ENCODE measurements at places on chromosomes 6 and 20.
A peak's percentile ranks its signal among the peaks of the same experiment; 100 is the strongest.

DNA sequence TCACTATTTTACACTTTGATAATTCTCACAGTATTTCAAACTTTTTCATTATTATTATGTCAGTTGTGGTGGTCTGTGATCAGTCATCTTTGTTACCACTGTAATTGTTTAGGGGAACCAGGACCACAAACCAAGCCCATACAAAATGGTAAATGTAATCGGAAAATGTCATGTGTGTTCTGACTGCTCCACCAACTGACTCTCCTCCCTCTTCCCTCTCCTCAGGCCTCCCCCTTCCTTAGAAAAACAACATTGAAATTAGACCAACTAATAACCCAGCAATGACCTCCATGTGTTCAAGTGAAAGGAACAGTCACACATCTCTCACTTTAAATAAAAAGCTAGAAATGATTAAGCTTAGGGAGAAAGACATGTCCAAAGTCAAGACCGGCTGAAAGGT lies 63.8 kb downstream of the GMDS start:
- DNase-seq, result no peak

DNA sequence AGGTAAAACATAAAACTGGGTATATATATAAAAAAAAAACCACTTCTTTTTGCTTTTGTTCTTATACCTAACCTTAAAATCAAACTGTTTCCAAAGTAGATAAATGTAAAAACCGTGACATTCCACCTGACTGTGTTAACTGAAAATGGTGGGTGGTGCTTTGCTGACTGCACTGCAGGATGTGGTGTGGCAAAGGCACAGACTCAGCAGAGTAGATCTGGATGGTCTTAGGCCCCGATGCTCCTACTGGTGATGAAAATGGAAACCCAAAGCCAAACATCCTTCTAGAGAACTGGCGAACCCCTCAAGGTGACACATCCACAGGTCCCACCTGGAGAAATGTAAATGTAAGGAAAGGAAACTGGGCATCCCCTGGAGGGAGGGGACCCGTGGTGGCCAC lies 8.9 kb downstream of the TGIF2 start:
- DNase-seq, result no peak

DNA sequence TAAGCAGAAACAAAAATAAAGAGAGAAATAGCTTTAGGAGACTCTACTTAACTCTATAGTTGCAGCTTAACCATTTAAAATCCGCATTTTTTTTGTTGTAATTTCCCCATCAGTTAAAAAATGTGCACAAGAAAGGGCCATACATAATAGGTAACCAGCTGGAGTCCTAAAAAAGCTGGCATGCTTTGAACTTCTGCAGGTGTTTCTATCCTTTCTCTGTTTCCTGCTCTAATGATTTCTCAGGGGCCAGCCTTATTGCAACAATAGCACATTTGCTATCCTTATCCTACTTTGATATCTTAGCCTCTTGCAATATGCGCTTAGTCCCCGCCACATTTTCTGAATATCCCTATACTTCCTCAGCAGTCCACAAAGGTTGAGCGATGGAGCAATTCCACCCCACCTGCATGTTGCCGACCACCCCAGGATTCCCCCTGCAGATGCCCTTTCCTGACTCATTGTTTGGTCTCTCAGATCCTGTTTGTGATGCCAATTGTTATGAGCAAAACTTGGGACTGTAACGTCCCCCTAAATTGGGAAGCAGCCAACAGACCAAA lies 48.5 kb downstream of the TRIM27 start:
- no peak for DNase-seq

DNA sequence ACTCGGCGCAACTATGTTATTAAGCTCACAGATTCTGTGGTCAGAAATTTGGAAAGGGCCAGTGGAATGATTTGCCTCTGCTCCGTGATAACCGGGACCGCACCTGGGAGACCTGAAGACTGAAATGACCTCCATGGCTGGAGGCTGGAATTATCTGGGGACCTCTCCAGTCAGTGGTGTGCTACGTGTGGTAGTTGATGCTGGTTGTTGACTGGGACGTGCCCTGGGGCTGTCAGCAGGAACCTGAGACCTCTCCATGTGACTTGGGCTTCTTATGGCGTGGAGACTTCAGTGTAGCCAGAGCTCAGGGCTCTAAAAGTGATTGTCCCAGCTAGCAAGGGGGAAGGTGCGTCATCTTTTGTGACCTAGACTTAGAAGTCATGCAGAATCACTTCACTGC lies 50.3 kb downstream of the CHMP4B start:
- no peak for DNase-seq

- DNase-seq, result no peak
These were observed 1192.4 kb upstream of the CITED2 start for GRCh38 chr6:140566781-140567277.

DNA sequence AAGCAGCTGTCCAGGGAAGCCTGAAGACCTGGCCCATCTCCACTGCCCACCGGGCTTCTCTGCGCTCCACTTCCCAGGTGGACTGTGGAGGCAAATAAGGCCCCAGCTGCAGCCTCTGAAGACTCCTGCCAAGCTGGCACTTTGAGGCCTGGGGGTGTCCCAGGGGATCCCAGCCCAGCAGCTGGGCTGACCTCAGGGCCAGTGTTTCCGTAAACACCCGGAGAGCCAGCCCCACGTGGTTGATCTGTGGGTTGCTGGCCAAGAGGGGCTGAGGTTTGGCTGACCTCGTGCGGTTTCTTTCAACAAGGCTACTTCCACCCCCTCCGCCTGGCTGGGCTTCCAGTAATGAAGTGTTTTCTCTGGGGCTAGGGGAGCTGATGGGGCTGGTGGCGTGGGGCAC lies 12.4 kb upstream of the CCN5 start:
- no peak for DNase-seq

DNA sequence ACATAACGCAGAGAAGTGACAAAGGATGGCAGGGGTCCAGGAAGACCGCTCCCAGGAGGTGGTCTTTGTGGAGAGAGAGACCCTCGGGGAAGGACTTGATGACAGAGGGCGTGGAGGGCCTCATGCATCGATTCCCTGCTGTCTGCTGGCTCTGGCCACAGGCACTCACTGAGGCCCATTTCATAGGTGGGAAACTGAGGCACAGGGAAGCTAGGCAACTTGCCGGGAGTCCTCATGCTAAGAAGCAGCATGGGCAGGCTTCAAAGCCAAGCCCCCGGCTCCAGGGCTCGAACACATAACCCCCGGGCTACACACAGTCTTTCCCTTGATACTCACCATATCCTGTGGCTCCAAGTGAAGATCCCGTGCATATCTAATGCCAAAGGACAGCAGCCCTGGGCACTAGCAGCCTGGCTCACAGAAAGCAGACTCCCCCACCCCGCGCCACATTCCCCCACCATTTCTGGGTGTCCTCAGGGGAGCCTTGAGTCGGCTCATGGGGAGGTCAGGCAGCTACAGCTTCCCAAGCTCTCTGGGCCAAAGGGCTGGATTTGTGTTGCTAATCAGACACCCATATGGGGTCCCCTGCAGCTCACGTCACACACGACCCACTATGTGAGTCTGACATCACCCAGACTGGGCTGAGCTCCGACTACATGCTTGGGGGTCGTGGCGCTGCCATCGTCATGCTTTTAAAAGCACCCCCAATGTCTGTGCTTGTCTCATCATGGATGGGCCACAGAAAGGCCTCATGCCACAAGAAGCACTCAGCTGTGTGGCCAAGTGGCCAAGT lies 130.9 kb upstream of the PMEPA1 start:
- DNase-seq, result no peak

DNA sequence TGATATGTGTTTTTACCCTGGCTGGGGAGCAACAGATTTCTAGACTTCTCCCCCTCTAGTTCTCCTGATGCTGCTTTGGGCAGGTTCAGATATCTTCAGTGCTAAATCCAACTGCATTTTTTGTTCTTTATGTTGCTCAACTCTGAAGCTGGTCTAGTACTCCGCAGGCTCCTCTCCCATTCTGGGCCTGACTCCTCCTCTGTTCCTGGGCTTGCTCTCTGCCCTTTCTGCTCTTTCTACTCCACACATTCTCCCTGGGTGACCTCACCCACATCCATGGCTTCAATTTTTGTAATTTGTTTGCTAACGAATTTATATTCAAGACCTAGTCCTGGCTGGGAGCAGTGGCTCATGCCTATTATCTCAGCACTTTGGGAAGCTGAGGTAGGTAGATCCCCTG lies 6.4 kb downstream of the FYN start:
- DNase-seq, result no peak

DNA sequence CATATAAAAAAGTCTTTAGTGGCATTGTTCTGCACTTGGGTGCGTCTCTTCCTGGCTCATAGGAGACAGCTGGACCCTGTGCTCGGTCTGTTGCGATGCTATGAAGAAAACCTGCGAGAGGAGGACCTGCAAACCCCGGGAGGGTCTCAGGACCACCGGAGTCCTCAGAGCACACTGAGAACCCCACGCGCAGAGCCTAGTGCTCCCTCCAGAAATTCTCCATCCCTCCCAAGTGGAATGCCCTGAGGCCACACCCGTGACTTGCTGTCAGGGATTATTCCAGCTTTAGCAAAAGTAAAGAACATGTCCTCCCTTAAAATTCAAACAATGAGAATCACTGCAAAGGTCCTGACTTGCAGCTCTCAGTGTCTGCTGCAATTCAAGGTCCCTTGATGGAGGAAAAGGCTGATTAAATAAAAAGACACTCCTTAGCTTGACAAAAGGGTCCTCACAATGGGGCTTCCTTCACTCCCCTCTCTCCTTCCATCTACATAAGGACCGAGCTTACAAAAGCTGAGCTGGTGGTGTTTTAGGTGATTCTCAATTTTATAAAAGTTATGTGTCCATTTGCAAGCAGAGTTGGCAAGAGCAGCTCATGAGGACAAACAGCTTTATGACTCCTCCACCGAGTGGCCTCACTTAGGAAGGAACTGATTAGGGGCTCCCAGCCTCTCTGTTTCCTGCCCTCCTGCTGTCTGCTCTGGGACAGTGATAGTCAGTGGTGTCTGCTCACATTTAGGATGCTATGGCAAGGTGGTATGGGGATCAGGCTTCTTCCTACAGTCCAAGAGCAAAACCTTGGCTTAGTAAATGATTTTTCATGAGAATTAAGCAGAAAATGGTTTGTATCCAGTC lies 97.0 kb downstream of the RAMACL start:
- DNase-seq, result no peak

DNA sequence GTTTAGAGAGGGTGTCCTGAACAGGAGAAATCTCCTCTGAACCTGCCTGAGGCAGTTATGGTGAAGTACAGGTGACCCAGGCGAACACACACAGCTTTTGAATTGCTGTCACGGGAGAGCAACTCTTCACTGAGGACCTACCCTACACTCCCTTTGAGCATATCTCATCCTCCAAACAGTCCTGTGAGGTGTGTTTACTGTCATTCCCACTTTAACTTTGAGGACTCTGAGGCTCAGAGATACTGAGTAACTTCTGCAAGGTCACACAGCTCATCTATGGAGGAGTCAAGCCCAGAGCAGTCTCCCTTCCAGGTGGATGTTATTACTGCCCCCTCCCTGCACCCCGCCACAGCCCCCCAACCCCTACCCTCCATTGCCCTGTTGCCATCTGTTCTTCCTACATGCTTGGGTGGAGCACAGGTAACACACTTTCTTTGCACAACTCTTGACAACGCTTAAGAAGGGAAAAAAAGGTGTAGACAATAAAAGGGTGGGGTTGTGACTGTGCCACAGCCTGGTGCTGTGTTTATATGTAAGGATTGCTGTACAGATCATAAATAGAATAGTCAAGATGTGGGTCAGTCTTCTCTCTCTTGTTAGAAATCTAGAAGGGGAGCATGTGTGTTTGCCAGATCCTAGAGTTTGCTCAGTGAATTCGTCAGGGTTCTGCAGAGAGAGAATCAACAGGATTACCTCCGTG lies 4.3 kb upstream of the TRAF3IP2 start:
- DNase-seq, result no peak

- DNase-seq, result no peak
These were observed 60.2 kb upstream of the ADGRF1 start for GRCh38 chr6:47102331-47102730.

DNA sequence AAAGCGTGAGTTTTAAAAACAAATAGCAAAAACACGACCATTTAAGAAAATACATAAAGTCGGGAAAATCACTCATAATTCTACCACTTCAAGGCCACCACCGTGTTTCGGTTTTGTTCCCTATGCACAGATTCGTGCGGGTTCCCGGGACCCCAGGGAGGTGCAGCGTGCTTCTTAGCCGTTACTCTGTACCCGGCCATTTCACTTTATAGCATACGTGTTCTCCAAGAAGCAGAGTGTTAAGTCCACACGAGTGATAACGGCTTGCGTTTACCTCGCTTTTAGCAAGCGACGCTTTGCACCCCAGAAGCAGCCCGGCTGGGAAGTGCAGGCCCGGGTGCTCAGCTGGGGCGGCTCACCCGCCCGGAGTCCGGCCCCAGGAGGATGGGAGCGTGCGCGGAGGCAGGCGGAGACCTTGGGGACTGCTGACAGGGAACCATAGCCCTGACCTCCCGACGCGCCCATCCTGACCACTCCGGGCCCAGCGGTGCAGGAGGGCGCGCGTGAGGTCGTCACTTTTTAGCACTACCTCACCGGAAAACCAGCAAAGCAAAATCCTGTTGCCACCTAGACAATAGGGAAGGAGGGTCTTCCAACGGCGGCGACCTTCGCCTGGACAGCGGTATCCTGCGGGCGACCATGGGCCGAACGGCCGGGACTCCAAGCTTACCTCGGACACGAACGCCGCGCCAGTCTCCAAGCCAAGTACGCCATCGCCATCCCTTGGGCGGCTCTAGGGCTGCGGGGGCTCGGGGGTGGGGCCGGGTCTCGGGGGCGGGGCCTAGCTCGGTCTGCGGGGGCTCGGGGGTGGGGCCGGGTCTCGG lies at the start of gene ECI2:
Gene ECI2 (minus strand): TSS at position 735 of the 824 bp plus-strand sequence. CDS start 15 bp downstream, at position 720.
- peak; percentile 21 for DNase-seq

- no peak for DNase-seq
These were observed 98.9 kb downstream of the HDGFL1 start for GRCh38 chr6:22668307-22668706.

DNA sequence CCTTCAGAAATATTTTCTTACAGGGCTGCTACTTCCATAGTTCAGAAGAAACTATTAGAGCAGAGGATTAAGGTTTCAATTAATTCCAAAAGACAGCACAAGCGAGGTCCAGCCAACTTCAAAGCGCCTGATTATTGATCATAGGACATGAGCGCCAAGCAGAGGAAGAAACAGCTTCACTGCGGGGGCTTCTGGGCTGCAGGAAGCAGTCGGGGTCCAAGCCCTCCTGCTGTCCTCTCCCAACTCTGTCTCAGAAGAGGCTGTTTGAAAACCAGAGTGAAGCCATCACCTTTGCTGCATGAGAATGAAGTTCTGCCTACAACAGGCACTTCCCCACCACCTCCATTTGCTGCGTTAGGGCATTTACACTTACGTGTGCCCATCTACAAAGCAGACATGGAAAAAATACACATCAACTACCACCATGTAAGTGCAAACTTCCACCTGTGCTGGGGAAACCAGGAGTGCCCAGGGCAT lies 23.9 kb downstream of the SUMO4 start:
- no peak for DNase-seq

- DNase-seq, result no peak
These were observed 171.8 kb upstream of the AKAP12 start for GRCh38 chr6:151067684-151068596.

- no peak for DNase-seq
These were observed 15.8 kb downstream of the LRRC73 start for GRCh38 chr6:43494321-43494720.

GRCh38 chr6:158026901-158027589 lies 45.4 kb downstream of the SYNJ2 start:
- no peak for DNase-seq

- no peak for DNase-seq
These were observed 2.8 kb downstream of the RPS6KA2 start for GRCh38 chr6:166624275-166624674.

GRCh38 chr6:149563928-149564325 lies 2.2 kb upstream of the GINM1 start:
- no peak for DNase-seq

Data from activated CD4-positive, alpha-beta T cell treated with anti-CD3 and anti-CD28 coated beads for 24 hours (primary cell).